ENCODE measurements at places on chromosomes 5 and 9. TPM values are rescaled to one million over a fixed set of nuclear protein-coding genes. Genes with fewer than 3 reads are reported as not detected.

Gene GAS1
- total RNA-seq = 18.5 TPM

Gene ARID3C
- total RNA-seq = not detected

Gene MAML1
- 23.8 TPM for total RNA-seq

DNA sequence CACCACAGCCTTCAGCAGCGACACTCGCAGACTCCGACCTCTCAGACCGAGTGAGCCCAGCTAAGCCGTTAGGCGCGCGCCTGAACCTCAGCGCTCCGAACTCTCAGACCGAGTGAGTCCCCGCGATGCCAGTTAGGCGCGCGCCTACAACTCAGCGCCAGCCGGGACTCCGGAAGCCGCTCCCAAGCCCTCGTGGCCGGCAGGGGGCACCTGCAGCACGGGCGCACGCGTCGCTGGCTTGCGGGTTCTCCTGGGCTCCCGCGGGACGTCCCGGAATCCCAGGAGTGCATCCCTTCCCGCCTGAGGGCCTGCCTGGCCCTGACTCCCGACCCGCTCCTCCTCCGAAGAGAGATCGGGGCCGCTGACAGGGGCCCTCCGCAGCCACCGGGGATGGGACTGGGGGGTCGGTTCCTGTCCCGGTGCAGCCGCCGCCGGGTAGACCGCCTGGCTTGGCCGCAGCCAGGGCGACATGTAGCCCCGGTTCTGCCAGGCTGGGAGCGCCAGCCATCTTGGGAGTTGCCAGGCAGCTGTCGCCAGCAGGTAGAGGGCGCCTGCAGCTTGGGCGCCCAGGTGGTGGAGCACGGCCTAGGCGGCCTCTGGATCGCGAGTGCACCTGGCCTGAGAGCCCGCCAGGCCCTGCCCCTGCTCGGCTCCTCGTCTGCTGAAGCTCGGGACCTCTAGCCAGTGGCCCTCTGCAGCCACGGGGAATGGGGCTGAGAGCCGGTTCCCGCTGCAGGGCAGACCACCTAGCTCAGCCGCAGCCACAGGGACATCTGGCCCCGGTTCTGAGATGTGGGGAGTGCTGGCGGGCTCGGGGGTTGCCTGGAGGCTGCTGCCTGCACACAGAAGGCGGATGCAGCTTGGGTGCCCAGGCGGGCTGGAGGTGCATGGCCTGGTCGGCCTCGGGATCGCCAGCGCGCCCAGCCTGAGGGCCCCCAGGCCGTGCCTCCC, at the start of gene ANKRD18A:
TSS of gene ANKRD18A (minus strand) at position 114 of the 951 bp plus-strand sequence. CDS start 311 bp downstream, outside the sequence.
- peak; percentile 97 for DNase-seq

DNA sequence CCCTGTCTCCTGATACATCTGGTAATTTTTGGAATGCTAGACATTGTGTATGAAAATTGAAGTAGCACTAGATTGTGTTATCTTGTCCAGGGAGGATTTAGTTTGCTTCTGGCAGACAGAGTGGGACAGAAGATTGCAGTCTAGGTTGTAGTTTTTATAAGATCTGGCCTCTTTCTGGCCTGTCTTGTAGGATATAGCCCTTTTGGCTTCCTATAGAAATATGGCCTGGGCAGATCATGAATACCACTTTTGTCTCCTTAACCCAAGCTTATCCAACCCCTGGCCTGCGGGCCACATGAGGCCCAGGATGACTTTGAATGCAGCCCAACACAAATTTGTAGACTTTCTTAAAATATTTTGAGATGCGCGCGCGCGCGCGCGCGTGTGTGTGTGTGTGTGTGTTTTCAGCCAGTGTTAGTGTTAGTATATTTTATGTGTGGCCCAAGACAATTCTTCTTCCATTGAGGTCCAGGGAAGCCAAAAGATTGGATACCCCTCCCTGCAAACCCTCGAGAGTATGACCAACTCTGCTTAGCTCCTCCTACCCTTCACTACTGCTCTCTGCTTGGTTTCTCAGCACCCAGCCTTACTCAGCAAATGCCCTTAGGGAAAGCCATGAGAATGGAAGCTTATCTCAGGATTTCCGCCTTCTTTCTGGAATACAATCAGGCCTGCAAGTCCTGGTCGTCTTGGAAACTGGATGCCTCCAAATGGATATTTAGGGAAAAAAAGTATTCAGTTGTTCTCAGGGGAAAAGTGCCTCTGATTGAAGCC, 26.5 kb downstream of the ANKRD33B start:
- DNase-seq = no peak

- no peak for DNase-seq
These were observed 1.6 kb downstream of the CCL19 start for GRCh38 chr9:34689512-34689911.

DNA sequence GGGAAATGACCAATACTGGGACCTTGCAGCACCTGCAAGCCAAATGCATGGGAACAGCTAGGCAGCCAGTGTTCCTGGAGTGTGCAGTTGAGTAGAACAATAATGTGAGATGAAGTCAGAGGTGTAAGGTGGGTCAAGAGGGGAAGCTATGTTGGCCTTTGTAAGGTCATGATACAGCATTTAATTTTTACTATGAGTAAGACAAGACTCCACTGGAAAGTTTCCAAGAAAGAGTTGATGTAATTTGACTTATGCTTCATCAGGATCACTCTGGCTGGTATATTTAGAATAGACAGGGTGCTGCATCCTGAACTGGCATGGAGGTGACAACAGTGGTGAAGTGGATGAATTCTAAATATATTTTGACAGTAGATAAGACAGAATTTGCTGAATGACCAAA, 744.8 kb downstream of the KCTD16 start:
- DNase-seq = no peak

DNA sequence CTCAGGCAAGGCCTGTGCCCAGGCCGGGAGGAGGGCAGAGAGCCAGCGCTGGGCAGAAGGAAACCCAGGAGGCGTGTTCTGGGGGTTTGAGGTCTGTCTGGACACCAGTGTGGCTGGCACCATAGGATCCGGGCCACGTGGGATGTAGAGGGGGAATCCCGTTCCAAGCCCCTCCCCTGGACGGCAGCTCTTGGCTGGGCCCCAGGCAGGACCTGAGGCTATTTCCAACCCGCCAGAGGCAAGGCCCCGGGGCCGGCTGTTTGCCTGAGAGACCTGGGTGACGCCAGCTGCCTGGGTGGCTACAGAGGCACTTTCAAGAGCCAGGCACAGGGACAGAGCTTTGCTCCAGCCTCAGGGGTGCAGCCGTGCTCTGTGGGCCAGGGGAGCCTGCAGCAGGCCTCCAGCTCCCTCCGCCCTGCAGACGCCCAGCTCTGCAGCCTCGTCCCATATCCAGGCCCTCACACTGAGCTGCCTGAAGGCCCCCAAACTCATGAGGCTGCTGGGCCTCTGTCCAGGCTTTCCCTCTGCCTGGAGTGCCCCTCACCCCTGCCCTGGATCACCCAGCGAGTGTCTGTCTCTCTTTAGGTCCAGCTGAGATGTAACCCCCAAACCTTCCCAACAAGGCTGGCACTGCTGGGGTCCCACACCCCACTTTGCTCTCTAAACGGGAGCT, 56.6 kb upstream of the EGFL7 start:
- no peak for DNase-seq

- DNase-seq = no peak
These were observed 9.0 kb downstream of the ABL1 start for GRCh38 chr9:130844044-130844451.

- DNase-seq = no peak
These were observed 197.0 kb downstream of the SLF1 start for GRCh38 chr5:94815313-94816039.

GRCh38 chr9:131578731-131579504, 33.6 kb downstream of the PRRT1B start:
- DNase-seq = peak; percentile 80

GRCh38 chr5:69189162-69190086, at the start of gene CENPH:
Gene CENPH, plus strand, starts transcription at chr5:69189583. Its CDS starts 52 bp downstream, at chr5:69189635.
- DNase-seq = peak; percentile 95

DNA sequence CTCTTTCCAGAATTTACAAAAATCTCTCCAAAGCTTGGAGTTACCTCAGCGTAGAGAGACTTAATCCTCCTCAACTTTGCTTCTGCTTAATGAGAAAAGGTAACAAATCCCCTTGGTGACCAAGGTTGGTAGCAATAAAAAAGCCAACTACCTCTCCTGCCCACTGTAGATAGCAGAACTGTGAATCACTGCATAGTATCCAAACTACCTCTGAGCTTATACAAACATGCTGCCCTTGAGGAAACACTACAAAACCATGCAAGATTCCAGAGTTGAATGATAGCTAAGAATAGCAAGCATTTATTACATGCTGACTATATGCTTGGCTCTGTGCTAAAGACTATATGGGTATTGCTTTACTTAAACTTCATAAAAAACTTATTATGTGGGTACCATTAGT, 2.8 kb upstream of the ADAMTS12 start:
- DNase-seq = no peak

DNA sequence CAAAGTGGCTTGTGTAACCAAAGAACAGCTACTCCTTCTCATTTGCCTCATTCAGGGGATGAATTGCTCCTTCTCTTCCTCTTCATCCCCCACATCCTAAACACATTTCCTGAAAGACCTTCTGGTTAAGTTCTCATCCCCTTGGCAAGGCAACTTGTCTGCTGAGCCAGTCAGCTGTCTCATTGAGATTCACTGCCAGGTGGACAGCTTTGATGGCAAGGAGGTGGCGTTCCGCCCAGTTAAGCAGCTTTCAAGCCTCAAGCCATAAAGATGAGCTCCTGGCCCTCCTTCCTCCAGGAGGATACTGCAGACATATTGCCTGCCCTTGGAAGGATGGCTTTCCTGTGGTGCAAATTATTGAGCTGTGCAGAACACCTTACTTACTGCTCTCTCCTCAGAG, 448.6 kb upstream of the MPDZ start:
- no peak for DNase-seq

DNA sequence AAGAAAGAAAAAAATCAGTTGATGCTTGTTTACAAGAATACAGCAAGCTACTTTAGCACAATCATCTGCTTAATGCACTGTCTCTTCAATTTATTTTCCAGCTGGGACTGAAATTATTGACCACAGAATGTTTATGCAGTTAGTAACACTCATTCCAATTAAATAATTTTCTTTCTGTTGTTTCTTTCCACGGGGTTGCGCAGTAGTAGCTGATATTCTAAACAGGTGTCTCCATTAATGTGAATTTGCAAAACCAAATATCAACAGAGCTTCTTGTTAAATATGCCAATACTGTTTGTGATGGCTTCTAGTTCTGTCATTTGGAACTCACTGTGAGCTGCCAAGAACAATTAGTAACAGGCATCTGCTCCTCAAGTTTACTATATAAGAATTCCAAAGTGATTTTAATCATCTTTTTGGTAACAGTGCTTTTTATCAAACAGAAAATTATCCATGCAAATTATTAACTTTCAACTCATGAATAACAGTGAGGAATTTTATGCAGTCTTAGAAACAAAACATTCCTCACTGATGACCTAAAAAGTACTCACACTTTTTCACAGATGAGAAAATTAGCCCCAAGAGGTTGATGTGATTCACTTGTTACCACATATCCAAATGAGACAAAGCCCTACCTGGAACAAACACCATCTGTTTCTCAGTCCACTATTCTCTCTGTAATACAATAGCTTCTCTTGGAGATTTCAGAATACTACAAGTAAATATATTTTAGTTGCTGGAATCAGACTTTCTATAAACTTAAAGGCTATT, 567.6 kb upstream of the RGMB start:
- DNase-seq = no peak

GRCh38 chr9:17121264-17121663, 13.6 kb upstream of the CNTLN start:
- DNase-seq = no peak

- no peak for DNase-seq
These were observed 37.8 kb upstream of the ATP6V1G1 start for GRCh38 chr9:114549697-114550330.

- DNase-seq = no peak
These were observed 64.9 kb downstream of the CFAP95 start for GRCh38 chr9:69885474-69885929.

DNA sequence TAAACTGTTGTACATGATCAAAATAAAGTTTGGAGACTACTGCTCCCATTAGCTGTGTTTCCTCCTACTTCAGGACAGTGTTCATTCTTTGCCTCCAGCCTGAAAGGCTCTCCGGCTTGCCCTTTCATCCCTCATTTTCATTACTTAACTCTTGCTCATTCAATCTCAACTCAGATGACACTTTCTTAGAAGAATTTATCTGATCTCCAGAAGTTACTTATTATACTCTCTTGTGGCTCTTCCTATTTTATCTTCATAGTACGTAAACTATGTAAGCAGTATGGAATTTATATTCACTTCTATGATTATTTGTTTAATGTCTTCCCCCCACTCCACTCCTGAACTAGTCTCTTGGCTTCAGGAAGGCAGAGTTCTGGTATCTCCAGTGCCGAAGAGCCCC, 1737.9 kb upstream of the C9orf72 start:
- no peak for DNase-seq

DNA sequence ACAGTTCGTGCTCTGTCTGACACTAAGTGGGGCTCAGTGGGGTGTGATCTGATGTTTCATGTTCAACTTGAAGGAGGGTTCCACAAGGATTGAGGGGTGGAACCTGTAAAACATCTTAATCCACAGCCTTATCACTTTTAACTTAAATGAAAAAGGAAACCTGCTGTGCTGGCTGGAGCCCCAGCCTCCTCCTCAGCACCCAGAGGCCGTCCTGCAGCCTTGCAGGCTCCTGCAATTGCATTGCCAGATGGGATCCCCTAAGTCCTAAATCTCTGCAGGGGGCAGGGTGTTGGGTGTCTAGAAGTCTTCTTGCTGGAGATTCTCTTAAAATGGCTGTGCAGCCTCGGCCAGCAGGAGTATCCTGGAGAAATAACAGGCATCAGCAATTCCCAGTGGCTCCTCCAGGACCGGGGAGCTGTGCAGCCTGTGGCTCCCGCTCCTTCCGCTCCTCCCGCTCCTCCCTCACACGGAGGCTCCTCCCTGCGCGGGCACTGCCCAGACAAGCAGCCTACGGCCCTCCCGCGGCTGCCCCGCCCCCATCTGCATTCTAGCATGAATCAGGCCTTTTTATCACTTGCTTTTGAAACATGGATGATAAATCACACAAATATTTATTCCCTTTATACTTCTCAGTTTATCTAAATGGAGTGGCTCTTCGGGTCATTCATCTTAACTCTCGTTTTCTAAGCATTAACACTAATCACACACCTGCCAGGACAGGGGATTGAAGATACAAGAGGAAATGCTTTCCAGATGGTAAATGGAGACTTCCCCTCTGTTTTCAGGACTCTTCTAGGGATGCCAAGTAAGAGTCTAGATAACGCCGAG, 131.0 kb downstream of the ADAMTS16 start:
- DNase-seq = peak; percentile 51

DNA sequence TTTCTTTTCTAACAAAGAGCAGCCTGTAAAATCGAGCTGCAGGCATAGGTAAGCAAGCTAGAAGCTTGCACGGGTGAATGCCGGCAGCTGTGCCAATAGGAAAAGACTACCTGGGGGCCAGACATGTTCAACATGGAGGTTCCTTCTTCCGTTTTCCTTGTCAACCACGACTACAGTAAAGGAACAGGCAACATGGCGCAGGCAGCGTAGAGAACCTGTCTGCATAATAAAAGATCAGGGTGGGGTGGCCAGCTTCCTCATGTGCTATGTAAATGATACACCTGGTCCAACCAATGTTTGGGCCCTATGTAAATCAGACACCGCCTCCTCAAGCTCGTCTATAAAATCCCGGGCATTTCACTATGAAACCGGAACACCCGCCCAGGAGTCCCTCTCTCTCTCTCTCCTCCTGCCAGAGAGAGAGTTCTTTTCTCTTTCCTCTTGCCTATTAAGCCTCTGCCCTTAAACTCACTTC, 103.8 kb upstream of the LIFR start:
- DNase-seq = no peak
